Cortex of kidney (tissue), 1 donor: ENCODE measurements at places on chromosomes 5 and 9.

DNA sequence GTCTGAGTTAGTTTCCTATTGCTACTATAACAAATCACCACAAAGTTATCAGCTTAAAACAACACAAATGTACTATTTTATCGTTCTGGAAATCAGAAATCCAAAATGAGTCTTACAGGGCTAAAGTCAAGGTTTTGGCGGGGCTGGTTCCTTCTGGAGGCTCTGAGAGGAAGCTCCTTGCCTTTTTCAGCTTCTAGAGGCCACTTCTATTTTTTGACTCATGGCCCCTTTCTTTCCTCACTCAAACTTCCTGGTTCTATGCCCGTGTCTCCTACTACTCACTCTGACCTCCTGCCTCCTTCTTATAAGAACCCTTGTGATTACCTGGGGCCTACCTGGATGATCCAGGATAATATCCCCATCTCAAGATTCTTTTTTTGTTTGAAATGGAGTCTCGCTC is 48.2 kb downstream of the GABBR2 start:
- DNase-seq: no peak

- DNase-seq: no peak
Observed at GRCh38 chr9:118362123-118362522, 657.9 kb downstream of the TLR4 start.

DNA sequence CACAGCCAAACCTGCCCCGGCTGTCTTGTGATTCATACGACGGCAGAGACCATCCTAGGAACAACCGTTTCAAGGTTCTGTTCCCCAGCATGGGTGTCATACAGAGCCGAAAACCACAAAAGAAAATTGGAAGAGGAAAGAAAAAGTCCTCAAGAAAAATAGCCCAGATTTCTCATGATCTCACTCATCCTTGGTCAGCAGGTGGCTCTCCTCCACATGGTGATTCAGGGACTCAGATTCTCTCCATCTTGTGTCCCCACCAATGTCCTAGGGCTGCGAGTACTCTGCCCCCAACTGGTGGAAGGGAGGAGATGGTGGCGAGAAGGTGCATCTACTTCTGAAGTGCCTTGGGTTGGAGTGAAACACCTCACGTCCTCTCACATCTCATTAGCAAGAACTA is 25.6 kb downstream of the PDZD2 start:
- no peak for DNase-seq

DNA sequence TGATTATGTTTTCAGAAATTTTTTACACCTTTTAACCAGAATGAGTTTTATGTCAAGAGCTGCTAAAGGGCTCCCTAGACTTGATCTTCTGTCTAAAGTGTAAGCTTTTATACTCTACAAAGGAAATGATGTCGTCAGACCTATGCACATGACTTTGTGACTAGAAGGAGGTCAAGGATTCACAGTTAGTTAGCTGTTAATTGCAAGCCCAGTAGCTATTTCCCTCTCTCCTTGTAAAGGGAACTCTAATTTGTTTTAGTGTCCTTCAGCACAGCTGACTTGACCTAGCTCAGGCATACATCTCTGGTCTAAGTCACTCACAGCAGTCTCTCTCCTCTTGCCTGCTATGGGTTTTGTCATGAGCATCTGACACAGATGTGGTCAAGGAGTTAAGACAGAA is 173.5 kb upstream of the NREP start:
- no peak for DNase-seq

GRCh38 chr5:40383749-40384651 is 295.7 kb upstream of the PTGER4 start:
- no peak for DNase-seq

- DNase-seq: no peak
Observed at GRCh38 chr5:135303582-135304173, 95.4 kb downstream of the MACROH2A1 start.

- DNase-seq: no peak
Observed at GRCh38 chr9:70865471-70865870, 255.9 kb downstream of the TRPM3 start.

DNA sequence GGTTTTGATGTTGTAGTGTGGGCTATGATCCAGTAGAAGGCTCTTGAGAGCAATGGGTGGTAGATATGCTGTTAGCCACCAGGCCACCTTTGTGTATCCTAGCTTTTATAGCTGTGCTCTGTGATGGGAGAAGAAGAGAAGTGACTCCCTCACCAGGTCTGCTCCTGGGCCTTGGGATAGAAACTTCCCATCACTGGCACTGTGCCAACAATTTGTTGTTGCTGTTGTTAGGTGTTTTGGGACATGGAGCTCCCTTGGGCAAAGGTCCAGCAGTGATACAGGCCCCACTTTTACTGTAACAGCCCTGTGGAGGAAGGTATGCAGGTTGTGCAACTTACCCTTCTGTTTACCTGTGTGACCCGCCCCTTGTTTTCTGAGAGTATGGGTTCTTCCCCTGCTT is 570.9 kb upstream of the GRIN3A start:
- DNase-seq: no peak

DNA sequence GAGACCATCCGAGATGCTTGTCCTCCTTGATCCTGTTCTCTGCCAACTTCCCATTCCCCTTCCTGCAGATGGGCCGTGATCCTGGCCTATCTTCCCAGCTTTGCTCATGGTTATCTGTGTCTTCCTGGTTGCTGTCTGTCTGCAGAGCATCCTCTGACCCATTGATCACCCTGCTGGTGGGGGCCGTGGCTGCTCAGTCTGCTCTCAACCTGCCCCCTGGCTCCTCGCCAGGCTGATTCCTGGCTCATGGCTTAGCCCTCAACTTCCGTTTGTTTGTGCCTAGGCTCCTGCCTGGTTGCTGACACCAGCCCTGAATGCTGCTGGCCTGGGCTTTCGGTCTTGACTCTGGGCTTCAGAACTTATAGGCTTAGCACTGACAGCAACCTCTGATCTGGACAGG is 67.1 kb upstream of the SMIM15 start:
- no peak for DNase-seq
